ENCODE measurements at places on chromosomes 13 and 19. TPM values are rescaled to one million over a fixed set of nuclear protein-coding genes. Genes with fewer than 3 reads are reported as not detected.

FAM216B gene
- total RNA-seq = not detected

ZNF560 gene
- total RNA-seq = not detected

FCAR gene
- not detected for total RNA-seq

PTH2 gene
- not detected for total RNA-seq

TNFSF9 gene
- total RNA-seq = 3.4 TPM

BCAM gene
- total RNA-seq = 0.31 TPM

CERS1 gene
- 0.21 TPM for total RNA-seq

OR4F17 gene
- total RNA-seq = not detected

NOVA2 gene
- total RNA-seq = not detected

Measured in activated naive CD4-positive, alpha-beta T cell treated with anti-CD3 and anti-CD28 coated beads, Interleukin-2, amount 50 U/mL, for 72 hours (primary cell).